ENCODE measurements at places on chromosomes 11 and 22. TPM values are rescaled to one million over a fixed set of nuclear protein-coding genes. Genes with fewer than 3 reads are reported as not detected.

The ATG16L2 gene
- 6.6 TPM for total RNA-seq

- DNase-seq = no peak
Measured at GRCh38 chr22:49996518-49997250, 15.9 kb downstream of the IL17REL start.

- no peak for DNase-seq
Measured at GRCh38 chr22:45754822-45755221, 83.2 kb downstream of the ATXN10 start.

- no peak for DNase-seq
Measured at GRCh38 chr11:115626414-115626813, 122.2 kb upstream of the CADM1 start.

DNA sequence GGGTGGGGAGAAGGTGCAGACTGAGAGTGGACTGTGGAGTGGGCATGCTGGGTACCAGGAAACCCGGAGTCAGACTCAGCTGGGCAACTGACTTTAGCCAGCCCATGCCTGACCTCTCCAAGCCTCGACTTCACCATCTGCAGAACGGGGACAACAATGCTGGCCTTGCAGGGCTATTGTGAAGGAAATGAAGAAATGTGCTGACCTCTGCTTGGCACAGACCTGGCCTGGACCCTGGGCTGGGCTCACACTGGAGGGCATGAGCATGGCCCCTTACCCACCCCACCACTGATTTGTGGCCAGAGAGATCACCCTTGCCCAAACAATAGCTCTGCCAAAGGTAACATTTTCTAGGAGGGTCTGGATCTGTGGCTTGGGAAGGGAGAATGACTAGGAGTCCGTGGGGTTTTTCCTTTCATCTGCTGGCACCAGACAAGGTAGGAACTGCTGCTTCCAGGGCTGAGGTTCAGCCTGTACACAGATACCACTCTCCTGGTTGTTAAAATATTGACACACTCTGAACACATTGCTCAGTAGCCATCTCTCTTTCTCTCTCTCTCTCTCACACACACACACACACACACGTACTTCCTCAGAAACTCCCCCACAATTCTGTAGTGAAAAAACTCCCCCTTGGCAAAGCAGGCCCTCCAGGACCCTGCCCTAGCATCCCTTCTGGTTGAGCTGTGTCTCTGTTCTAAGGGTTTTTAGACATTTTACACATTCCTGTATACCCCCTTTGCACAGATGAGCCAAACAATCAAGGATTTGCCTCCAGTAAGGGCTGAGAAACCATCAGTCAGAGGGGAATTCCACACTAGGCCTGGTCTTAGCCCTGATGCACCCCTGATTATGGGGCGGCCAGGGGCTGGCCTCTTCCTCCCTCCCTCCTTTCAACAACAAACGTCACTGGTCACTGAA is 1.0 kb downstream of the MOGAT2 start:
- DNase-seq = no peak

The SPI1 gene
- not detected for total RNA-seq

DNA sequence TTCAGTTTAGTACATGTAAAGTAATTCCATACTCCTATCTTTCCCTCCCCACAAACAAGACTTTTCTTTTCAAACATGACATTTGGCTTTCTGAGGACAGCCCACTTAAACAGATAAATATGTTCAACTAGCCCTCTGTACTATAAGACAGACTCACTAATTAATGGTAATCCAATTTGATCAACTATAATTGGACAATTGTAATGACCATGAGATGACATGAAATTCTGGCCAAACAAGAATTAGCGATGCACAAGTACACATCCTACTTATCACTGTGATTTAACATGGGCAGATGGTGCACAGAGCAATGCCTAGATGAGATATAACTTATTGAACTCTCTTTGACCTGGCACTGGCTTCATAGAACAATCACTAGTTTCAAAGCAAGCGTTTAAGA is 1033.7 kb upstream of the CCDC90B start:
- no peak for DNase-seq

The HBE1 gene
- not detected for total RNA-seq

Data from HFFc6 (cell line).